ENCODE measurements at places on chromosomes 6 and 20.

DNA sequence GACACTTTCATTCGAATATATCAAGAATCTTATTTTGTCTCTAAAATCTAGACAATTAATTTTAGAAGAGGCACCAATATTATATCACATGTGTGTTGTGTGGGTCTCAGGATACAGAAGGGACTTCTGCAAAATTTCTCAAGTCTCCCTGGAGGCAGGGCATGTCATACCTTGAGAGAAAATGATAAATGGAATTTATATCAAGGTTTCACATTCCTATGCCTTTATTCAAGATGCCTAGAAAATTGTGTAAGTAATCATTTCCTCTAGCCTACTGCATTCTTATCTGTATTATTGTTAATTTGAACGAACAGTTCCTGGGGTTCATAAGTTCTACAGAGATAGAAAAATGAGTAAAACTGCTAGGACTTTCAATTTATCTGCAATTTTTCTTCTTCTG, 1247.9 kb downstream of the GRIK2 start:
- no peak for DNase-seq

DNA sequence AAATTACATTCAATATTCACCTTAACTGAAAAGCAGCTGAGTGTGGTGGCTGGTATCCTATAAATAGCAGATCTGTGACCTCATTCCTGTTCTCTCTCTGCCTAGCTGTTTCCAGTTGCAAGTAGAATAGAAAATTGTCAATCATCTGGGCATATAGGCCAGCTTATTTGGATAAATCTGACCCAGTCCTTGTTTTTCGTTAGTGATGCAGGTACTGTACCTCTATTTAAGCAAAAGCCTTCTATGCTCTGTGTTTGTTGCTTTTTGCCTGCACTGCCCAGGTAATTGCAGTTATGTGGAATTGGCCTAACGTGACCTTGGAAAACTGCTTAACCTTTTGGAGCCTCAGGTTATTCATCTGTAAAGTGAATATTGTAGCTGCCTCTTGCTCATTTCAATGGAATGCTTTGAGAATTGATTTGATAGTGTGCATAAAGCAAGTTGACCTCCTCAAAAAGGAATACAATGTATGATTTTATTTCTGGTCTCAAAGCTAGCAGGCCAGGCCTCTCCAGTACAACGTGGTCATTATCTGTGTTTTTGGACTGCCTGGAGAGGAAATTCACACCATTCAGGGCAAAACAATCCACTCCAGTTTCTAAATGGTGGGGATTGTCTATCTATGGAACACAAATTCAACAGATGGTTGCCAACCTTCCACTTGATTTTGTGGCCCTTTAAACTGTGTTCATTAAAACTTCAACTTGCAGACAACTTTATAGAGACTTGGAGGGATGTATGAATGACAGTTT, 508.7 kb upstream of the CITED2 start:
- no peak for DNase-seq

- DNase-seq: no peak
Observed at GRCh38 chr6:32980488-32981038, 12.2 kb downstream of the BRD2 start.

DNA sequence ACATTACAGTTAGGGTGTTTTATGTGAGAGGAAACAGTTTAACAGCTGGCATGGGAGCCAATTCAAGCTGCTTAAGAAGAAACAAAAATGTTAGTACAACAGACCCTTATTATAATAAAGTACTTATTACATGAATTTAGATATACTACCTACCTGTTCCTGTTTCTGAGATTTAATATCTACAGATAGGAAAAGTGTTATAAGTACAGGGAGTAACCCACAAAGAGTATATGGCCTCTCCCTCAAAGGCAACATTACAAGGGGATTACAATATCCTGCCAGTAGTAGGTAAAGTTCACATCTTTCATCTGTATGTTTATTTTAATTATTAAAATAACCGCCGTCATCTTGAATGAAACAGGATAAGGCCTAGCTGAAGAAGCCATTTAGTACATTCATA, 1.8 kb upstream of the ME1 start:
- DNase-seq: no peak

DNA sequence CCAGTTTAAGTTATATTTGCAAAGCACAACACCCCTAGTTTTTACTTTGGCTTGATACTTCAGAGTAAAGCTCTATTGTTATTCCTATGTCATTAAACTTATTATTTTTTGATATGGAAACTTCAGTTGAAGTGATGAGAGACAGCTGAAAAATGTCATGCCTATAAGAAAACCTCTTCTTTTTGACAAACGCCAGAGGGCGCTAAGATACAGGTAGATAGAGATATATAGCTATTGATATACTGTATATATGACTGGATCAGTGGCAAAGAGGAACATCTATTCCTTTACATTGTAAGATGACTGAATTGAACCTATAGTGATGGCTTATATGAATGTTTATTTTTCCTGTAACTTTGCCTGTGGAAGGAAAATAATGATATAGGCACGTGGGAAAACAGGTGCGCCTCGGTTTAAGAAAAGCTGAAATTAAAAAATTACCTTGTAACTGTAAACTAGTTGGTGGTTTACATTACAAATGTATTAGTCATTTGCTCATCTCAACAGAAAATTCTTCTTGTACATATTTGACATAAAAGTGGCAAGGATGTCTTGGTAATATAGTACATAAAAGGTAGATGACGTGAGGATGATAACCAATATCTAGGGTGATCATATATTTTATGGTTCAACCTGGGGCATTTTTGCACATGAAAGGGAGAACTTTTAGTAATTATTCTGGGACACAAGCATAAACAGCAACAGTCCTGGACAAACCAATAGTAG, 74.1 kb downstream of the LAMA4 start:
- DNase-seq: peak; percentile 80

DNA sequence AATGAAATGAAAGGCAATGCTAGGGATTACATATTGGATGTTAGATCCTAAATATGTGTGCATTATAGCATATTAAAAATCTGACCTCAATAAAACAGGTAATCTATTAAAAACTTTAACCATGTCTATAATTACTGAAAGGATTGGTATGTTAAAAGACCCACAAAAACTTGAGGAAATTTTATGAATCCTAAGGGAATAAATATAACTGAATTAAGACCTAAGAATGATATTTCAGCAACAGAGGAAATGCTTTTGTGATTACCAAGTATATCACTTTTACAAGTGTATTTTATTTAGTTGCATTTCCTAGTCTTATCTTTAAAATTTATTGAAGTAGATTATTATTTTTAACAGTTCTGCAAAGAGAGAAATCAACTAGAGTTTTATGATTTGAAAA, 571.5 kb downstream of the HDGFL1 start:
- no peak for DNase-seq

DNA sequence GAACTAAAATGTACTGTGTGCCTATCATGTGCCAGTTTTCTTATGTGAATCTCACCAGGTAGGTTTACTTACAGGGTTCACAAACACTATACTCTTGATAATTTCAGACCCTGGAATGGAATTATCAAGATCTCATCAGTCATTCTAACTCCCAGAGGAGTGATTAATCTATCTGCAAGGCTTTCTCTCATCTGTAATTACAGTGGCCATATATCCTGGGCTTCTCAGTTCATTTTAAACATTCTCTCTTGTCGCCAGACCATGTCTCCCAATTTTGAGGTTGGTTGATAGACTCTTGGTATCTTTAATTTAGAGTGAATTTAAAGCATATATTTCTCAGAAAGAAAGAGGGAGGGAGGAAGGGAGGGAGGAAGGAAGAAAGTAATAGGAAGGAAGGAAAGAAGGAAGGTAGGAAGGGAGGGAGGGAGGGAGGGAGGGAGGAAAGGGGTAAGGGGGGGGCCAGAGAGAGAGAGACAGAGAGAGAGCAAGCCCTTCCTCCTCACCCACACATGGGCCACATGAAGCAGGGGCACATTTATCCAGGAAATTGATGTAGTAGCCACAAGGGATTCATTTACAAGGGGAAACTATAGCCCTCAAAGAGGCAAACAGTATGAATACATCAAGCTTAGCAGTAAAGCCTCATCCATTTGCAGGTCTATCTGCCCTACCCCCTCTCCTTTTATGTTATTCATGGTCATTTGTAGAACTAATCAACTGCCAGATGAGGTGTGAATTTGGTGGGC, 25.8 kb upstream of the NRSN1 start:
- DNase-seq: no peak

- DNase-seq: peak; percentile 12
Observed at GRCh38 chr6:43267619-43268354, 24.5 kb downstream of the TTBK1 start.

- no peak for DNase-seq
Observed at GRCh38 chr6:55666606-55667225, 87.7 kb upstream of the HMGCLL1 start.

DNA sequence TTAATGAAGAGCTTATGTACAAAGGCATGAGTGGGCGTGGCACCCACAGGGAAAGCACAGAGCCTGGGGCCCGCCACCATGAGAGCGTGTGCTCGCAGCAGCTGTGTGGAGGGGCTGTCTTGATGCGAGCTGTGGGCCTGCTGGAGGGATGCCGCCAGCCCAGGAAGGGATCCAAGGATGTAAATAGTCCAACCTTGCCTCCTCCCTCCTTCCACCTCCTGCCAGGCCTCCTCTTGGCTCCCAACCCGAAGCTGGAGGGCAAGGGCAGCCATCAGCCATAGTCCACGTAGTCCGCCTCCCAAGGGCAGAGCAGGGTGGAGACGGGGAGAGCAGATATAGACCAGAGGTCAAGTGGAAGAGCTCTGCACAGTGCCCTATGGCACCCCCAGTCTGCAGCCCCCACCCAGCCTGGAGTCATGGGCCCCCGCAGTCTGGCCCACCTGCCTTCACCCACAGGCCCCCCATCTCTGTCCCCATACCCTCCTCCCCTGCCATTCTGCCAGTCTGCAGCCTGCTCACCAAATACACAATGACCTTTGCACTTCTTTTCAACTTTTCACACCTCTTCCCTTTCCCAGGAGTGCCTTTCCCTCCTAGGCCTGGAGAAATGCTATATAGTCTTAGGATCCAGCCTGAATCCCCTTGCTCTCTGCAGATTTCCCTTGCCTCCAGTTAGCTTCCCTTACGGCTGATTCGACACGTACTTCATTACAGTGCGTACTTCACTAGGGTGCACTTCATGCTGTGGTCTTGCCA, 77.1 kb downstream of the SHLD1 start:
- DNase-seq: no peak

GRCh38 chr6:19289457-19289856, 547.7 kb upstream of the ID4 start:
- DNase-seq: no peak

DNA sequence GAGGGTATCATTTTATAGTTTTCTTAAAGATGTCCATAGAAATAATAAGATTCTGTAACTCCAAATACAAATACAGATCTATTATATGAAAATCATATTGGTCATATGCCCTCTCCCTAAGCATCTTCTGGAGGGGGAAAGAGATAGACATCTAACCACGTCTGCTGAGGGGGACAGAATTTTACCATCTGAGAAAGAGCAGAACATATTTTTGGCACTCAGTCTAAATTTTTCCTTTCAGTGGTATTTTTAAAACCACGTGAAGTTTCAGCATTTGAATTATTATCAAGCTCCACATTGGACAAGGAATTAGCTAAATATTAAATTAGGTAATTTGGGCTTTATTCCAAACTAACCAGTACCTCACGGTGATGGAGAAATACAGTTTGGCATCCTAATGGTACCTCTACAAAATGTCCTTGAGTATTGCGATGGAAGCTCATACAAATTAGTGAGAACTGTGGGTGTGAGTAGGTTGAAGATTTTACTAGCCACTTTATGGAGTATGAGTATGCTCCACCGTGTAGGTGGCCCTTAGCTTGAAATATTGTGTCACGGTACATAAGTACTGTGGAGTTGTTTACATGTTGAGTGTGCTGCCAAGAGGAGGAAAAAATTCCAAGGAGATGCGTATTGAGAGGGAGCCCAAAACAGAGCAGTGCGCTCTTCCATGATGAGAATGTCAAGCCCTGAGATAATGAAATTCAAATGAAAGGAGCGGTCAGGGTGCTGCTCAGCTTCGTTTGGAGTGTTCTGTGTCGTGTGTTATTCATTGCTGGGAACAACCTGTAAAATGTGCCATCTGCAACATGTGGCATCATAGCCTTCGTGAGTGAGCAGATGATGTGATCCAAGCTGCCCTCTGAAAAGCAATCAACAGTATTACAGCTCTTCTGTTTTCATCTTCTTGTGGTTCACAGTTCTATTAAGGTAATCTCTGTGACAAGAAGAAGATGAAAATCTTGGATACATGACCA, 48.4 kb upstream of the PHACTR2 start:
- DNase-seq: no peak

Data from NCI-H2081 (cell line).